PC-3 (cell line): ENCODE measurements at places on chromosomes 5 and 9. TPM values are rescaled to one million over a fixed set of nuclear protein-coding genes. Genes with fewer than 3 reads are reported as not detected.

TRIM36 gene
- 0.15 TPM in 1 of 2 replicates, not detected in the other for total RNA-seq

CATSPER3 gene
- 0.40 TPM in 1 of 2 replicates, not detected in the other for total RNA-seq

GRCh38 chr5:33531824-33532223 is 91.1 kb downstream of the TARS1 start:
- no peak overlapping the region for H3K4me3 ChIP-seq
- H3K27me3 ChIP-seq = no peaks in the 10 kb centered on the region
- H3K27ac ChIP-seq = no peak overlapping the region
- no peak for DNase-seq
- no peaks in the 10 kb centered on the region for H3K36me3 ChIP-seq
- H3K4me1 ChIP-seq = no peaks in the 10 kb centered on the region

NIPSNAP3A gene
- 8.6 and 9.1 TPM in 2 replicates for total RNA-seq

DNA sequence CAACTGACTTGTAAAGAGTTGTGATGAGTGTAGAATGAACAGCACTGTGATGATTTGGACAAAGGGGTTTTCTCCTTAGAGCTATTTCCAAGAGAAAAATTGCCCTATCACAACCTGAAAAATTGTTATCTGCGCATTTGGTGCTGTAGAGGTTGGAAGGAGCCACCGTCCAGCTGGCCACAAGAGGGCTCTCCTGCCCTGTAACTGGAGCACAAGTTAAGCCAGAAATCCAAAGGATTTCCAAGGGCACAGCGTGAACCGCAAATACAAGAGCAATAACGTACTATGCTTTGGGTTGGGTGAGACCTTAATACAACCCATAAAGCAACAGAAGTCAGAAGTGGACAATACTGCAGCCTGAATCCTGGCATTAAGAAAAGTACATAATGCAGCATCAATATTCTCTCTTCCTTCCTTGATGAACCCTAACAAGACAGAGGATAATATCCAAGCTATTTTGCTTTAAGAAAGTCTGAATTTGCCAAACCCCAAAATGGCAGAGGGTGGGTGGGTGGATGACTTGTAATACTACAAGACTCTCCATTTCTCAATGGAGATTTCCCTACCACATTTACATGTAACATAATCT is 56.8 kb upstream of the SMIM32 start:
- H3K27ac ChIP-seq = no peak overlapping the region
- peaks cover 24% of the 10 kb centered on the region for H3K27me3 ChIP-seq

DNA sequence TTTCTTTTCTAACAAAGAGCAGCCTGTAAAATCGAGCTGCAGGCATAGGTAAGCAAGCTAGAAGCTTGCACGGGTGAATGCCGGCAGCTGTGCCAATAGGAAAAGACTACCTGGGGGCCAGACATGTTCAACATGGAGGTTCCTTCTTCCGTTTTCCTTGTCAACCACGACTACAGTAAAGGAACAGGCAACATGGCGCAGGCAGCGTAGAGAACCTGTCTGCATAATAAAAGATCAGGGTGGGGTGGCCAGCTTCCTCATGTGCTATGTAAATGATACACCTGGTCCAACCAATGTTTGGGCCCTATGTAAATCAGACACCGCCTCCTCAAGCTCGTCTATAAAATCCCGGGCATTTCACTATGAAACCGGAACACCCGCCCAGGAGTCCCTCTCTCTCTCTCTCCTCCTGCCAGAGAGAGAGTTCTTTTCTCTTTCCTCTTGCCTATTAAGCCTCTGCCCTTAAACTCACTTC is 103.8 kb upstream of the LIFR start:
- peak overlapping the region; percentile 69 for H3K4me3 ChIP-seq
- DNase-seq = peak; percentile 98
- no peaks in the 10 kb centered on the region for H3K36me3 ChIP-seq
- H3K27me3 ChIP-seq = no peaks in the 10 kb centered on the region
- H3K4me1 ChIP-seq = peaks cover 10% of the 10 kb centered on the region

GRCh38 chr9:71984403-71984802 is 73.0 kb downstream of the C9orf85 start:
- H3K4me3 ChIP-seq = no peak overlapping the region
- DNase-seq = peak; percentile 46
- no peaks in the 10 kb centered on the region for H3K27me3 ChIP-seq
- H3K36me3 ChIP-seq = no peaks in the 10 kb centered on the region

DNA sequence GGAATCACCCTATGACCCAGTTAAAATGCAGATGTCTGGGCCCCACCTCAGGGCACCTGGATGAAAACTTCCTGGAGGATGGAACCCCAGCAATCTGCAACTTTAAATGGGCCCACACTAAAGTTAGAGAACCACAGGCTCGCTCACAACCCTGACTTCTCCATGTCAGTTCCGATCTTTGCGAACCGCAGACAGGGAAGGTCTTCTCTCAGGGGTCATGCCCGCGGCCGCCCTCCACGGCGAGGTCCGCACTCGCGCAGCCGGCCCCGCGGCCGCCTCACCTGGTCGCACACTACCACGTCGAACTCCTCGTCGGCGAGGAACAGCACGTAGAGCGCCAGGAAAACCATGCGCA is 499 bp downstream of the ALG2 start:
- H3K36me3 ChIP-seq = peaks cover 23% of the 10 kb centered on the region
- peaks cover 11% of the 10 kb centered on the region; the same call in 1 of the 2 replicates for H3K4me1 ChIP-seq
- peak overlapping the region; percentile 94 for H3K4me3 ChIP-seq
- H3K27ac ChIP-seq = peak overlapping the region; percentile 82
- no peak for DNase-seq

DNA sequence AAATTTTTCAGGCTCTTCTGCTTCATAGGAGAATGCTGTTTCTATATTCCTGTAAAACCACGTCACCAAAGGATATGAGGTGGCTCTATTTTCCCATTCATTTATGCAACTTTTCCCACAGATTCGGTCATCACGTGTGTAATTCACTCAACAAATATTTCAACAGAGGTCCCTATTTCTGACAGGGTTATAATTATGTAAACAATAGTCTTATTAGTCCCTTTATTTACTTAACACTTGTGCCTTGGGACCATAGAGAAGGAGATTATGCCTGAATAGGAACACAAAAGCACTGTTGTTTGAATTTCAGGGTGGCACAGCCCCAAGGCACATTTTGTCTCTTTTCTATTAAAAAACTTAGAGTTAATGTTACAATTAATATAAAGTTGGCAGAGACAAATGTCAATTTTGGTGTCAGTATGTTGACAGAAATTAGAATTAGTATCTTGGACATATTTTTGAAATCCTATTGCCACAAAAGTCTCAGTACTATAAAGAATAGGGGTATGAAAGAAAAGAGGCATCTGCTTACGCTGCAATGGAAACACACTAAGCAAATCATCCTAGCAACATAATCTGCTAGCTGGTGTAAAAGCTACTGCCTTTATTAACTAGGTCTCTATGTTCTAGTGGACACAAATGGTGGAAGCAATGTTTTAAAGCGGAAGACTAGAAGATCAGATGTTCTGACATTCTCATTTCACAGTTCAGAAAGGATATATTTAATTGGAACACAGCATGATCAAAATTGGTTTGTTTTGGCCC is 229.1 kb upstream of the TBCA start:
- DNase-seq = peak; percentile 33
- H3K4me3 ChIP-seq = no peak overlapping the region
- H3K36me3 ChIP-seq = no peaks in the 10 kb centered on the region
- no peaks in the 10 kb centered on the region for H3K27me3 ChIP-seq
- H3K4me1 ChIP-seq = no peaks in the 10 kb centered on the region

DNA sequence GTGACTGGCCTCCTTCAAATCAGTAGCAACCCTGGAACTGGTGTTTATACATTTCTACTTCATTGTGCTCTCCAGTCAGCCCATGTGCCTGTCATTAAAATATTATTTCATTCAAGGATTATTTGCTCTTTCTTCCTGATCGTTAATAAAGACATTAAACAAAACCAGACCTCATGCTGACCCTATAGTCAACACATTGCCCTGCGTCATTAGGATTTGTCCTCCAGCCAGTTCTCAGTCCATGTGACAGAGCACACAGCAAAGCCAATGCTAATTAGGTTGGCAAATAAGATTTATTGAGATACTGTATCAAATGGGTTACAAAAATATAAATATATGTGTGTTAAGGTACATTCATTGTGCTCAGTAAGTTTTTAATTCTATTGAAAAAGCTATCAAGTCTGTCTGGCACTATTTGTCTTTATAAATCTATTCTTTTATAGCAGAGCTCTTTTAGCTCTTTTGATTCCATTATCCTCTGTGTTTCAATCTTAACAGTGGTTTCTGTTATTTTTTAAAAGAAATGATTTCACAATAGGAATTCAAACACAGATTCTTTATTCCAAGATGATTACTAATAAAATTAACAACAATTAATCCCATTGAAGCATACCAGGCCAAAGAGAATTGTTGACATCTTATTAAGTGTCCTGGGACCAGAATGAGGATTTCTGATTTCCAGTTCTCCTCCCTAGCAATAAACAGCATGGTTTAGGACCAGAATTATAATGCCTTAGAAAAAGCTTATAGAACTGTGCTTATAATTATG is 209.4 kb upstream of the RGMB start:
- no peaks in the 10 kb centered on the region for H3K27me3 ChIP-seq
- H3K4me3 ChIP-seq = no peak overlapping the region
- no peak overlapping the region for H3K27ac ChIP-seq
- no peaks in the 10 kb centered on the region for H3K4me1 ChIP-seq
- no peak for DNase-seq
- no peaks in the 10 kb centered on the region for H3K36me3 ChIP-seq

DNA sequence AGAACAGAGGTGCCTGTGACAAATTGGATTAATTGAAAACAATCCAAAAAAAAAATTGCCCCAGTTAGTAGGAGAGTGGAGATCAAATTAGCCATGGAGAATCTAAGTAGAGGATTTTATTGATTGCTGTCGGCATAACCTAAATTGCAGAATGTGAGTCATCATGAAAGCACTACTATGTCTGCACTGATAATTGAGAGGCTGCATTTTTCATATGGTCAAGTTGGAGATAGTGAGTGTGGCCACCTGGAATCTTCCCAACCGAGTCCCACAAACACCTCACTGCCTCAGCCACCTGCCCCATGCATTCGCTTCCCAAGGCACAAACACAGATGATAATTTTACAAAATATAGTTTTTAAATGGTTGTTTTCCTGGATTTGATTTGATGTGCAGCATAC is 123.7 kb downstream of the NTRK2 start:
- H3K36me3 ChIP-seq = no peaks in the 10 kb centered on the region
- H3K27ac ChIP-seq = no peak overlapping the region
- DNase-seq = no peak
- no peaks in the 10 kb centered on the region for H3K27me3 ChIP-seq
